NCI-H524 treated with DMSO at 0.1 percent for 48 hours (cell line): ENCODE measurements at places on chromosomes 1 and 21.

- DNase-seq: no peak
Measured at GRCh38 chr1:32406629-32407111, 12.4 kb upstream of the BSDC1 start.

DNA sequence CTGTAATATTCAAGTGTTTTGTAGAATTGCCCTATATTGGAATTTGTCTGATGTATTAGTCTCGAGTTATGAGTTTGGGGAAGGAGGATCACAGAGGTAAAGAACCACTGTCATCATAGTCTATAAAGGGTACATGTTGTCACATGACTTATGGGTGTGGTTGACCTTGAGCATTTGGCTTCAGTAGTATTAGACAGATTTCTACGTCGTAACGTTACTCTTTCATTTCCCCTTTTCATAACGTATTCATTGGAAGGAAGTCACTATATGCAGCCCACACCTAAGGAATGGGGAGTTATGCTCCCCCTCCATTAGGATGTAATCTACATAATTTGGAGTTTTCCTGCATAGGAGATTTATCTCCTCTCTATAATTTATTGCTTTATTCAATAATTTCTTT lies 110.1 kb upstream of the VAV3 start:
- DNase-seq: no peak

GRCh38 chr21:33299181-33299752 lies 25.5 kb upstream of the IFNAR1 start:
- DNase-seq: no peak

DNA sequence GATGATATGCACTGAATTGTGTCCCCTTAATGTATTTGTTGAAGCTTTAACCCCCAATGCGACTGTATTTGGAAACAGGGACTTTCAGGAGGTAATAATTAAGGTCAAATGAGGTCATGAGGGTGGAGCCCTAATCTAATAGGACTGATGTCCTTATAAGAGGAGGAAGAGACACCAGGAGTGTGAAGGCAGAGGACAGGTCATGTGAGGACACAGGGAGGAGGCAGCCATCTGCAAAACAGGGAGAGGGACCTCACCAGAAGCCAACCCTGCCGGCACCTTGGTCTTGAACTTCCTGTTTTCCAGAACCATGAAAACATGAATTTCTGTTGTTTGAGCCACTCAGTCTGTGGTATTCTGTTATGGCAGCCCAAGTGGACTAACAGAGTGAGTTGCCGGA lies 15.3 kb downstream of the SYF2 start:
- no peak for DNase-seq

GRCh38 chr1:202247837-202248795 lies 54.5 kb downstream of the LGR6 start:
- peak; percentile 80 for DNase-seq

- DNase-seq: no peak
Measured at GRCh38 chr1:29576510-29576909, 340.2 kb downstream of the PTPRU start.

DNA sequence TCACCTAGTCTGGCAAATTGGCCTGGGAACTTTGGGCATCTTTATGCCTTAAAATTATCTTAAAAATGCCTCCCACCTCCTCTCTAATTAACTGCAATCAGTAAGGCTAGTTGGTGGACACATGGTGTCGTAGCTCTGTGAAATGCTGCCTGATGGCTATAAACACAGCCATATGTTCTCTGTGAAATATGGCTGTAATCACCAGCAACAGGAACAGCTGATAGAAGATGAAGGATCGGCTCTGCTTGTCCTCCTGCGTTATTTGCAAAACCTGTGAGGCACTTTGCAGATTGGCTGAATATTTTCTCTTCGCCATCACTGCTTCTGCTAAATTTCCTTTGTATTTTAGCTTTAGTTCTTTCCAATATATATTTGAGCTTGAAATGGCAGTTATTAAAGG lies 419.6 kb downstream of the RWDD3 start:
- DNase-seq: peak; percentile 76

DNA sequence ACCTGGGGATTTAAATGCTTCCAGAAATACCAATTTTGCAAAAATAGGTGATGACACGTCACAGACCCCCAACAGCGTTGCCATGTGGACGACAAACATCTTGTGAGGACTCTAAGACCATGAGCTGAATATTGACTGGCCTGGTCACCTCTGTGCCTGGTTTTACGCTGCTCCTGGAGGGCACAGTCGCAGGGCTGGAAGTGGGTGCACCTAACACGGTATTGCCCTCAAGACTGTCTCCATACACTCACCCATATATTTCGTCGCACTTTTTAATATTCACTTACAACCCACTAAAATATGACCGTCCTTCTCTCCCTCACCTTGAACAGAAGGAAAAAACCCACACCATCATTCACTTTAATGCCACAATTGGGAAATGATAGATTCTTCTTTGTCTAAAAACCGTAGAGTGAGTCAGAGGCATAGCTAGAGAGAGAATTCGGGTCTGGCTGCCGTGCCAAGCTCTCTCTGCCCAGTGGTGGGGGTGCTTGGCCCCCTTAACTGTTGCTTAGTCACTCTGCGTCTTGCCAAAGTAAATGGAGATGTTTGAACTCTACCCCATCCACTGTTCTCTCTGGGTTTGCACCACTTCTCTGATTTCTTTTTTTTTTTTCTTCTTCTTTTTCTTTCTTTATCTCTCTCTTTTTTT lies 40.8 kb upstream of the UTS2 start:
- DNase-seq: no peak

DNA sequence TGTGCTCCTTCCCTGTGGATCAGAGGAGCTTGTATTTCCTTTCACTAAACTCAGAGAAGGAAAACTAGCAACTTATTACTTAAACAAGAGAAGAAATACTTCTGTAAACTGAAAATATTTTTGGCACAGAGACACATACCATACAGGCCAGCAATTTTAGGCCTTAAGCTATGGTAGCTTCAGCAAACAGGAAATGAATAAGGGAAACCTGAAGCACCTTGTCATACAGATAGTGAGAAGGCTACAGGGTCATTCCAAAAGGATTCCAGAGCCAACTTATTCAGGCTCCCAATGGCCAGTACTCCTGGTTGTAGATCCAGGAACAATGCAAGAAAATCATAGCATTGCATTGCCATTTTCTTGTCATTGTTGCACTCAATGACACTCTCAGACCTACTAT lies 9.1 kb upstream of the KYAT3 start:
- no peak for DNase-seq

DNA sequence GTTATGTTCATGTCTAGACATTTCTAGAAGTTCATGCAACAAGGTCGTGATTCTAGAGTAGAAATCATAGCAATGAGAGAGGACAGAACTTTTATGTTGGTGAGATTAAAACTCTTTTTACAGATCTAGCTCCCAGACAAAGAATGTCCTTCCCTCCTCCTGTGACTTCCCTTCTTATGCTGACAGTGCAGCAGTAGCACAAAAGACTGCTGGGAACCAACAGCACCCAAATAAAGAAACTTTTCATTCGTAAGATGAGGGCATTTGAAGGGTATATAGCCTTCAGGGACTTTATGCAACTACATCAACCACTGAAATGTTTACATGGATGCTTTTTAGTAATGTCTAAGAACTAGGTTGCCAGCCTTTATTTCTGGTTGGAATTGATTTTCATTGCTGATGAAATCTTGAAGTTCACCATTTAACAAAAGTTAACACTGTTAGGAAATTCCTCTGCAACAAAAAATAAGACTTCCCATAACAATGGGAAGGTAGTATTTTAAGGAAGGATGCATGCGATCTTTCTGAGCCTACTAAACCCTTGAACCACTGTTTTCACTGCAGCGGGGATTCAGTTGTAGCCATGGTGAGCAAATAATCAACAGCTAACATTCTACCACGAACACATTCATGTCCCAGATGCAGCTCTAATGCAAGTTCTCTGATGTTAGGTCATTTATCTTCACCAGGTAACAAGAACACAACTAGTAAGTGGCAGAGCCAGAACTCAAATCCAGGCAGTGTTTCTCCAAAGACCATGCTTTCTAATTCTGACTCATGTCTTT lies 672.8 kb downstream of the PTPRC start:
- DNase-seq: no peak

- DNase-seq: no peak
Measured at GRCh38 chr1:42135426-42135825, 17.8 kb upstream of the GUCA2B start.
